CD14-positive monocyte (primary cell): ENCODE measurements at places on chromosomes 1 and 21.

- peaks cover 25% of the 10 kb centered on the region for H3K27me3 ChIP-seq
- no peak overlapping the region for H3K4me3 ChIP-seq
- H3K36me3 ChIP-seq: no peaks in the 10 kb centered on the region
- no peaks in the 10 kb centered on the region for H3K4me1 ChIP-seq
These were observed 10.0 kb downstream of the DRAXIN start for GRCh38 chr1:11701551-11701961.

- no peak overlapping the region for H3K27ac ChIP-seq
- peaks cover 18% of the 10 kb centered on the region for H3K4me1 ChIP-seq
- H3K4me3 ChIP-seq: no peak overlapping the region
- H3K27me3 ChIP-seq: no peaks in the 10 kb centered on the region
These were observed 53.5 kb downstream of the CHD5 start for GRCh38 chr1:6126521-6127067.

- no peaks in the 10 kb centered on the region for H3K4me1 ChIP-seq
- H3K27ac ChIP-seq: no peak overlapping the region
- peaks cover 1% of the 10 kb centered on the region for H3K27me3 ChIP-seq
These were observed 26.4 kb upstream of the KAZN start for GRCh38 chr1:14571810-14572767.

DNA sequence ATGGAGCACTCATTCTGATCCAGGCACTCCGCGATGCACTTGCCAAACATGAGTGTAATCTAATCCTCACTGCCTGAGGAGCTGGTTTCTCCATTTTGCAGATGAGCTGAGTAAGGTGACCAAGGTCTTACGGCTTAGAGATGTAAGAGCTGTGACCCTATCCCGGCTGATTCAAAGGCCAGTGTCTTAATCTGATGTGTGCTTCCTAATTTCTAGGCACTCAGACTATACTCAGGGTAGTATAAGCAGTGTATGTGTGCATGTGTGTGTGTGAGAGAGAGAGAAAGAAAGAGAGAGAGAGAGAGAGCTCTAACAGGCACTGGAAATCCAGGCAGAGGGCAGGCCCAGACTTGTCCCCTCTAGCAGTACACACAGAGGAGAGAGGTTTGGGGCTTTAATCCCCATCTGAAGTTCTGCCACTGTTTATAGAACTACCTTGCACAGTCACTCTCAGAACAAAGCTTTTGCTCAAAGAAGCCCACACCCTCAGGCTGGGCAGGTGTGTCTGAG lies 188.2 kb downstream of the ZBTB18 start:
- H3K36me3 ChIP-seq: no peaks in the 10 kb centered on the region
- DNase-seq: no peak
- H3K4me1 ChIP-seq: peaks cover 7% of the 10 kb centered on the region
- H3K27ac ChIP-seq: no peak overlapping the region
- H3K4me3 ChIP-seq: no peak overlapping the region
- no peaks in the 10 kb centered on the region for H3K27me3 ChIP-seq

GRCh38 chr1:197911111-197911856 lies 5.9 kb upstream of the LHX9 start:
- H3K27ac ChIP-seq: no peak overlapping the region
- H3K4me1 ChIP-seq: peaks cover 36% of the 10 kb centered on the region
- no peak for DNase-seq
- H3K27me3 ChIP-seq: peaks cover 99% of the 10 kb centered on the region
- no peak overlapping the region for H3K4me3 ChIP-seq

GRCh38 chr1:224116131-224116530 lies 2.2 kb downstream of the FBXO28 start:
- peak; percentile 47 for DNase-seq
- H3K4me1 ChIP-seq: peaks cover 34% of the 10 kb centered on the region
- peaks cover 9% of the 10 kb centered on the region for H3K36me3 ChIP-seq
- H3K4me3 ChIP-seq: no peak overlapping the region
- no peak overlapping the region for H3K27ac ChIP-seq

DNA sequence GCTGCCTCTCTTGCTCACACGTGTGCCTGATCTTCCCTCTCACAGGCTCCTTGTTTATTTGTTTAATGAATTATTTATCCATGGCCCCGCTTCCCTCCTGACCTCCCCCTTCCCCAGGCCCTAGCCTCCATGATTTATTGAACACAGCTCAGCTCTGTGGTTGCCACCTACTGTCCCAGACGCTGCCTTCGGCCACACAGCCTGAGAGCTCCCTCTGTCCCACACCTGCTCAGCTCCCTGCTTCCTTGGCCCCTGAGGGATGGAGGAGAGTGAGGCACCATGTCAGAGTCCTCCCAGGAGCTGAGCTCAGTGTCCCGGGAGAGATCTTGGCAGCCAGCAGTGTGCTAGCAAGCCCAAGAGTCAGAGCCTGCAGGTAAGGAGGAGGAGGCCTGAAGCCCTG lies 3.1 kb upstream of the EFNA3 start:
- H3K27me3 ChIP-seq: peaks cover 27% of the 10 kb centered on the region
- H3K36me3 ChIP-seq: no peaks in the 10 kb centered on the region
- H3K4me1 ChIP-seq: peaks cover 46% of the 10 kb centered on the region
- no peak overlapping the region for H3K4me3 ChIP-seq

- no peak overlapping the region for H3K4me3 ChIP-seq
- H3K27ac ChIP-seq: no peak overlapping the region
- H3K4me1 ChIP-seq: peaks cover 13% of the 10 kb centered on the region
- H3K36me3 ChIP-seq: no peaks in the 10 kb centered on the region
- H3K27me3 ChIP-seq: no peaks in the 10 kb centered on the region
These were observed 35.1 kb upstream of the CNN3 start for GRCh38 chr1:94961988-94962387.

GRCh38 chr1:192980856-192981255 lies 78.3 kb downstream of the UCHL5 start:
- H3K27me3 ChIP-seq: no peaks in the 10 kb centered on the region
- no peak for DNase-seq
- no peak overlapping the region for H3K4me3 ChIP-seq
- no peak overlapping the region for H3K27ac ChIP-seq

DNA sequence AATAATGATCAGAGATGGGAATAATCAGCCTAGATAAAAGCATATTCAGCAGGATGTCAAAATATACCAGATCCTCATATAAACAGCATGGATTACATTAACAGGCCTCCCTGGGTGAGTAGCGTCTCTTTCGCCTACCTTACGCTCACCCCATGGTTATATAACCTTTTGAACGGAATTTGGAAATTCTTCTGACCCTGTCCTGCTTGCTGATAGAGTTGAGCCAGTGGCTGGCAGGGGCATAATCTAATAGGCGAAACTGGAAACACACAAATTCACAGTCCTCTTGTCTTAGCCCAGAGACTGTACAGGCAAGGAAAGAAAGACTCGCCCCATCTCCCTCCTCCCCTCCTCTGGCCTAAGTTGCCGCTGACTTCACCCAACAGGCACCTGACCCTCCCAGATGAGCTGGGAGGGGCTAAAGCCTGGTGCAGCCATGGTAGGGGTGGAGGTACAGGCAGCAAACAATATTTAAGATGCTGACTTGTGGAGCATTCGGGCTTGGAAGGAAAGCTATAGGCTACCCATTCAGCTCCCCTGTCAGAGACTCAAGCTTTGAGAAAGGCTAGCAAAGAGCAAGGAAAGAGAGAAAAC lies at the start of gene ANGPTL7:
Gene ANGPTL7, plus strand, starts transcription at position 498 of the 594 bp plus-strand sequence. CDS start 225 bp downstream, outside the sequence.
- peaks cover 59% of the 10 kb centered on the region for H3K36me3 ChIP-seq
- no peak within 1 kb of the TSS for H3K27ac ChIP-seq
- no peak for DNase-seq
- no peaks in the 10 kb centered on the region for H3K27me3 ChIP-seq

DNA sequence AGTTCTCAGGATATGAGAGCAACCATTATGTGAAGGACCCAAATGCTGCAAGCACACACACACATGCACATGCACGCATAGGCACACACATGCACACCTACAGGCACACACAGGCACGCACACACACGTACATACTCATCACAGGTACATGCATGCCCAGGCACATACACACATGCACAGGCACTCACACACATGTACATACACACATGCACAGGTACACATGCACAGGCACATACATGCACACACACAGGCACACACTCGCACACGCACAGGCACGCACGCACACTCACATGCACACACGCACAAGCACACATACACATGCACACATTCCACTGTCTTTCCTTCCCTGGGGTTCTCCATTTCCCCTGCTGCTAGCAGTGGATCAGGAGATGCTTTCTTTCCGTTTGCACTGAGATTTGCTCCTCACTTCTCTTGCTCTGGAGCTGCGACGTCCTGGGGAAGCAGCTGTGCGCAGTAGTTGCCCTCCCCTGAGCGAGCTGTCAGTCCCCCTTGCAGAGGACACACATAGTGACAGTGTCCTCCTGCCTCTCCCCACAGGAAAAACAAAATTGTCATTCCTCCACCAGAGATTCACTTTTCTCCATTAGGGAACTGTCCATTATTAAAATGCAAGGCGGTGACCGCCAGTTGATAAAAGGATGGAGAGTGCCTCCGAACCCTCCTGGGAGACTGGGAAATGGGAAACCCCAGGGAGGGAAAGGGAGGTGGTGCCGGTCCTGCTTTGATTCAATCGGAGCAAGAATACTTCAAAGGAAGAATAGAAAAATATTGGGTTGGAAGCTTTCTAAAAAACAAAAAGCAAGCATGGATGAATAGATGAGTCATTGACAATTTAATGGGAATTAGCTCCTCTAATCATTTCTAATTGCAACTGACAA lies 69.5 kb downstream of the WDR4 start:
- no peak overlapping the region for H3K27ac ChIP-seq
- no peak for DNase-seq
- peaks cover 13% of the 10 kb centered on the region for H3K4me1 ChIP-seq
- H3K27me3 ChIP-seq: no peaks in the 10 kb centered on the region
- no peaks in the 10 kb centered on the region for H3K36me3 ChIP-seq
